MG63 (cell line): ENCODE measurements at places on chromosomes 2 and 18. TPM values are rescaled to one million over a fixed set of nuclear protein-coding genes. Genes with fewer than 3 reads are reported as not detected.

The KIAA1328 gene
- total RNA-seq: 1.8 and 2.4 TPM in 2 replicates

- DNase-seq: no peak
Observed at GRCh38 chr18:8745355-8746014, 40.1 kb downstream of the MTCL1 start.

- DNase-seq: no peak
Observed at GRCh38 chr18:25019931-25020330, 332.0 kb downstream of the ZNF521 start.

DNA sequence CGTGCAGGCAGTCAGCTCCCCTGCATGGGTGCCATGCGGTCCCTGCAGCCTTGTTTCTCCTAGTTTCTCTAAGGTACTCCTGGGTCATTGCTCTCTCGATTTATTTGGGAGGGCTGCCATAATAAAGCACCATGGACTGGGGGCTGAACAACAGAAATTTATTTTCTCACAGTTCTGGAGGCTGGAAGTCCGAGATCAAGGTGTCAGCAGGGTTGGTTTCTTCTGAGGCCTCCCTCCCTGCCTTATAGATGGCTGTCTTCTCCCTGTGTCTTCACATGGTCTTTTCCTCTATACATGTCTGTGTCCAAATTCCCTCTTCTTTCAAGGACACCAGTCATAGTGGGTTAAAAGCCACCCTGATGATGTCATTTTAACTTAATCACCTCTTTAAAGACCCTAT is 40.5 kb downstream of the RPL37A start:
- DNase-seq: no peak
